ENCODE measurements at places on chromosomes 7 and 10. TPM values are rescaled to one million over a fixed set of nuclear protein-coding genes. Genes with fewer than 3 reads are reported as not detected.

NDUFB8 gene
- 142 TPM for total RNA-seq

GRCh38 chr10:34717429-34717828 is 97.7 kb downstream of the PARD3 start:
- no peak for DNase-seq

GRCh38 chr10:104688251-104689042 is 47.4 kb downstream of the SORCS3 start:
- no peak for DNase-seq

DNA sequence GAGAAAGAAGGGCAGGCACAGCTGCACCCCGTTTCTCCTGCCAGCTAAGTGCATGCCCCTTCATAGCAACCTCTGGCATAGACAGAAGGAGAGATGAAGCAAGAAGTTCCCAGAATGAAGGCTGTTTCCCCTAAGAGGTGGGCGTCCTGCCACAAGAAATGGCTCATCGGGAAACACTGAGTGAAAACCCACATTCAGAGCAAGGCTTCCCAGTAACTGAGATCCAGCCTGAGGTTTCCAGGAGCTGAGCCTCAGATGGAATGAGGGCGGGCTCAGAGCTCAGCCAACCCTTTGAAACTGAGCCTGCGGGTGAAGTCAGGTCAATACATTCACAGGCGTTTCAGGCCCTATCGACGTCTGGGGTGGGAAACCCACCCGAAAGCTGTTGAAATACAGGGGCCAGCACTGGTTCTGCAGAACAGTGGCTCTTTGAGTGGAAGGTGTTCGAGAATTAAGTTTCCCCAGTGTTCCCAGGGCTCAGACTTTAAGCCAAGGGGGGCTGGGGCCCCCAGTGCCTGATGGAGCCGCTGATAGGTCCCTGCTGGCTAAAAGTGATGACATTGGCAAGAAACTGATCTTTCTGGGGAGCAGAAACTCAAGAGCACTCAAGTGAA is 510.2 kb downstream of the RPS24 start:
- no peak for DNase-seq

DNA sequence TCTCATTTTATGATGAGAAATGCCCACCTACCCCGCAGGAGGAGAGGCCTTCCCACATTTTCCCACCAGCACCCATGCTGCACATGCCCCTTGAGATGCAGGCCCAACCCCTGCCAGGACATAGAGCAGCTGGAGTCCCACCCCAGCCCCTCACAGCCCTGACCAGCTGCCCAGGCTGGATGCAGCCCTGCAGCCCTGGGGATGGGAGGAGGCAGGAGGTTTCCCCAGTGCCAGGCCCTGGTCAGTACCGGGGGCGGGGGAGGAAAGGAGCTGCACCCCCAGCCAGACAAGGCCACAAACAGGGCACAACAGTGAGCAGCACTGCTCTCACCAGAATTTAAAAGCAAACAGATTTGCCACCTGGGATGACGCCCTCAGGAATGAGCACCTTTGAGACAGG is 196.1 kb downstream of the PTPRN2 start:
- DNase-seq: no peak

DNA sequence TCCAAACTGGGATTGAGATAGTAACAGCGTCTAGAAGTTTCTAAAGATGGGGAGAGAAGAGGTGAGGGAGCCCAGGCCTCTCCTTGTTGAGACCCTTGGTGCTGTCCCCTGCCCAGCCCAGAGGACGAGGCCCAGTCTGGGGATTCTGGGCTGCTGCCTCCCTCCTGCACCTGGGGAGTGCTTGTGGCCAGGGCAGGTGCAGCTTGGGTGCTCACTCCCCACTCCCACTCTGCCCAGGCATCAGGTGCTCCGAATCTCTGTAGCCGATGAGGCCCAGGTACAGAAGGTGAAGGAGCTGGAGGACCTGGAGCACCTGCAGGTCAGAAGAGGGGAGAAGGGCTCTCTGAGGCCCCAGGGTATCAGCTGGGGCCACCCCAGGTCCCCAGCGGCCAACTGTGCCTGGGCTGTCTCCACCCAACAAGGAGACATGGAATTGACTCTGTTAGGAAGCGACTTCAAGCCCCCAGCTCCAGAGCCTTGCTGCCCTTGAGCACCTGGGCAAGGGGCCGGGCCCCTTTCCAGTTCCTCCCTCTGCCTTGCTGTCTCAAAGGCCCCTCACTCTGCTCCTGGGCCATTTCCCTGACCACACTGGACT is 664 bp downstream of the CPA1 start:
- DNase-seq: no peak

DNA sequence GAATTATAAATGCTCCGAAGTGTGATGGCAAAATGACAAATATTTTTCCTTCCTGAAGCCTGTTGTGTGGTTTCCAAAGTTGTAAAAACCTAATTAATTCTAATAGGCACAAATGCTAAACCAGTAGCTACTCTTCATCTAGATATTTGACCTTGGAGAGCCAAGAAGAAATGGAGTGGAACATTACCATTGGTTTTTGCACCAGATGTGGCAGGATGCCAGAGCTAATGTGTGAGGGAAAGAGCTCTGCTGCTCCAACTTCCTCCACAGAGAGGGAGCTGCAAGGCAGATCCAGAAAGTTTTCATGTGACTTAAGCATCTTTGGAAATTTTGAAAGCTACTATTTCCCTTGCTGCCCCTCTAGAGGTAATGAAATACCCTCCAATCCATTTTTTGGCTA is 65.1 kb upstream of the HPS1 start:
- DNase-seq: no peak

CH25H gene
- not detected for total RNA-seq

- no peak for DNase-seq
These were observed 2.3 kb downstream of the NACAD start for GRCh38 chr7:45086331-45087065.

Measured in T-helper 17 cell (primary cell).